NCI-H1417 treated with DMSO at 0.1 percent for 48 hours (cell line): ENCODE measurements at places on chromosomes 2 and 18.

GRCh38 chr2:128313091-128313836, 5.4 kb downstream of the HS6ST1 start:
- DNase-seq, result no peak

DNA sequence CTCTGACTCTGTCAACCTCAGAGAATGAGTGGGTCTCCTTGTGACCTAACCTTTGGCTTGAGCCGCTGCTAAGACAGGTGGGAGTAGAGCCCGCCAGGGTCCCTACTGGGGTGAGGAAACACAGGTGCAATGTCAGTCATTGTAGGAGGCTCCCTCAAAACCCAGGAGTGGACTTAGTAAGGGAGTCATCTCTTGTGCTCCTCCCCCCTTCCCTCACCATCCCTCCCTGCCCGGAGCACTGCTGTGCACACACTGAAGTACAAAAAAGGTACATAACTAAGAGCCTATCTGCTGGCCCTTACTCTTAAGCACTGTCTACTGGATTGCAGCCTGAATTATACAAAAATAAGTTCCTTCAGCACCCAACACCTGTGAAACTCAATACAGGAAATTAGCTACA, 77.2 kb downstream of the MYO3B start:
- no peak for DNase-seq

DNA sequence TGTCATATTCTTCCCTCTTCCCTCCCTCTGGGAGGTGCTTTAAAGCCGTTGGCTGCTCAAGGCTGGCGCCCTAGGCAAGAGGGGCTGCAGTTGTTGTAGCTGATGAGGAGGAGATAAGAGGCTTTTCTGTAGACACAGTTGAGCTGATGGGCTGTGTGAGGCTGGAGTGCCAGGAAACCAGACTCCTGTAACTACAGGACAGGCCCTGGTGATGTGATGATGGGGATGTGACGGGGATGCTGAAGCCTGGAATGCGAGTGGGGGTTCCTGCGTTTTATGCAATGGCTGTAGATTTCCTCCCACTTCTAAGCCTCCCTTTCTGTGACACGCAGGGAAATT, 5.7 kb upstream of the EFR3B start:
- no peak for DNase-seq

GRCh38 chr2:188196343-188197008, 95.2 kb upstream of the GULP1 start:
- no peak for DNase-seq

DNA sequence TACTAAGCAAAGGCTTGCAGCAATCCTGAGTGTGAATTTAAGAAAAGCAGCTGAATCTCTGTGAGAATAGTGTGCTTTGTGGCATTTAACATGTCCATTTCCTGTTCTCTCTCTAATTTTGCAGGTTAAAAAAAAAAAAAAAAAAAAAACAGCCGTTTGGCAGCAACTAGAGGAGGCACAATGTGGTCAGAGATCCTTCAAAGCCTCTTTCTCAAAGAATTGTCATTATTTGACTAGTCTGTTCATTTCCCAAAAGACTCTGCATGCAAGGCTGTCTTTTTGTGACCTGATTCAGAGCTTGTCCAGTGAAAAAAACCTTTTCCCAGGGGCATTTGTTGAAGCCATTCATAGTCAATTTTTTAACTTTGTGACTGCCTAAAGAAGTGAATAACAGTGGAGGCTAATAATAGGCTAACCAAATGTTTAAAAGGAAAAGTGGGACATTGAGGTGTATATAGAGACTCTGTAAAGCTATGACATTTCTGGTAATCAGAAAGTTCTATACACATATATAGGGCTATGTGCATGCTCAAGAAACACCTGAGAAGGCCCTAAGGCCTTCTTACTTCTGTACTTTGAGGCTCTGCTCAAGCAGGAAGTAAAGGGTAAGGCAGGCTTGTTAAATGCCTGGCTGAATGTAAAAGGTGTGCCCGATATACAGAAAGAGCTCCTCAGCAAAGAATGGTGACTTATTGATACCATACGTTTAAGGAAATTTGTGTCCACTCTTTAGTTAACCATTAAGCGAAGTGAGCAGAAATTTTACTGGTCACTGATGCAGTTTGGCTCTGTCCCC, 289.6 kb upstream of the RAB6C start:
- DNase-seq, result no peak

DNA sequence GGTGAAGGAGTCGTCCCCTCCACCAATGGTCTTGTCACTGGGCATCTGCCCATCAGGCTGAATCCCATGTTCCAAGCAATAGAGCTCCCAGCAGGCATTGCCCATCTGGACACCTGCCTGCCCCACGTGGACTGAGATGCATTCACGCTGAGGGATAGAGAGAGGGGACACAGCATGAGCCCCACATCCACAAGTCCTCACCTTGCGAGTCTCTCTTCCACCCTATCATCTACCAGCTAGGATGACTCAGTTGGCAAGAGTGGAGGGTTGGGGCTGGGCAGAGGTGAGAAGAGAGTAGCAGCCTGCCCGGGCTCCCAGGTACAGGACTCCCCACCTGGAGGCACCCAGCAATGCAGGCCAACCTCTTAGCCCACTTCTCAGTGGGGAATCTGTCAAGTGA, 959 bp upstream of the TUBA4B start:
- DNase-seq, result no peak

GRCh38 chr2:102841107-102841840, 79.4 kb downstream of the TMEM182 start:
- no peak for DNase-seq

GRCh38 chr2:235495373-235496238, 1.8 kb downstream of the AGAP1 start:
- DNase-seq, result no peak

DNA sequence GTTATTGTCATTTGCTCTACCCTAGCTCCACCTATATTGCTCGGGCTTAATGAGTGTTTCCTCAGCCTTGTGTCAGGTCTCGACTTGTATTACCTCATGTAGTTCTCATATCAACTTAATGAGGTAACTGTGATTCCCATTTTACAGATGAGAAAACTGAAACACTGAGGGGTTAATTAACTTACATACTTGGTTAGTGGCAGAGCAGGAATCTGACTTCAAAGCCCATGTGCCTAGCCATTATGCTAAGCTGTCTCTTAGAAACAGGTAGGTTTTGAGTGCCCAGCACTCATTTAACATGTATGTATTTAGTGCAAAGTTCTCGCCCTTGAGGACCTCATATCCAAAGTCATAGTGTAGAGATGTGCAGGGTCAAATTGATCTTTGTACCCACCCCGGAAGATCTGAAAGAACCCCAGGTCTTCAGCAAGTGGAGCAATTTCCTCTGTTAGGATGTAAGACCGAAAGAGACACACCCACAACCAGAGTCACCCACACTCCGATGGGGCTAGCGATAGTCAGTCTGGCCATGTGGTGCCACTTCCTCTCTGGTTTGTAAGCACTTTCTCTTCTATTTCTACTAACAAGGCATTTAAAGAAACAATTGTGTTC, 121.0 kb upstream of the SLC39A10 start:
- DNase-seq, result no peak

GRCh38 chr18:3424280-3424890, 25.6 kb upstream of the TGIF1 start:
- DNase-seq, result no peak

GRCh38 chr2:231769170-231770136, 11.6 kb downstream of the PDE6D start:
- DNase-seq, result no peak

- no peak for DNase-seq
Measured at GRCh38 chr2:237473878-237474441, 13.1 kb upstream of the MLPH start.

DNA sequence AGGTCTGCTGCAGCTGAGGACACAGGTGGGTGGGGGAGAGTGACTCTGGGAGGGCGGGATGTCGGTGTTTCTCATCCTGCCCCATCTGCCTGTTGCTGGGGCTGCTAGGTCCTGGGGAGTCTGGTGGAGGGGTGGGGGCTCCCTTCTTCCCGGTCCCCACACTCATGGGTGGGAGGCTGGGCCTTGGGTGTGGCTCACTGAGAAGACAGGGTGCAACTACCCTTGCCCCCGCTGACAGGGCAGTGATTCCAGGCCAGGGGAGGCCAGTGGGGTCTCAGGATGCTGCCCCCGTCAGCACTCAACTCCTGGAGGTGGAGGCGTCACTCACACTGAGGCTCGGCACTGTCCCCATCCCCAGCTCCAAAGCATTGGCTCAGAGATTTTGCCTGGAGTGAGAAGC, 7.7 kb upstream of the NFATC1 start:
- no peak for DNase-seq

DNA sequence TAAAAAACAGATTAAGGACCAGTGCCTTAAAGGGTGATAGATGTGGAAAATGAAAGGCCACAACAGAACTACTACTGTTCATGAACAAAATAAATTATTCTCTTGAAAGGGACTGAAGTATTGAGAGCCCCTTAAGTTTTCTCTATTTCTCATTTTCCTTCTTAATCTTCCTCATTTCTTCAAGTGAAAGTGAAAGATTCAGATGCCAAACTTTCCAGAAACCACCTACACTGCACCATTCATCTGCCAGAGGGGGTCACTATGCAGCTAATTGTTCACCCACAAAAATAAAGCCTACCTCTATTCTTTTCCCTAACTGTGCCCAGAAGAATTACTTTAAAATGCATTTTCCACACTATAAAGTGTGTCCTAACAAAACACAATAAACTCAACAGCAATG, 140.1 kb downstream of the NR4A2 start:
- DNase-seq, result no peak

- DNase-seq, result no peak
Measured at GRCh38 chr2:236865052-236865451, 220.6 kb upstream of the COPS8 start.

DNA sequence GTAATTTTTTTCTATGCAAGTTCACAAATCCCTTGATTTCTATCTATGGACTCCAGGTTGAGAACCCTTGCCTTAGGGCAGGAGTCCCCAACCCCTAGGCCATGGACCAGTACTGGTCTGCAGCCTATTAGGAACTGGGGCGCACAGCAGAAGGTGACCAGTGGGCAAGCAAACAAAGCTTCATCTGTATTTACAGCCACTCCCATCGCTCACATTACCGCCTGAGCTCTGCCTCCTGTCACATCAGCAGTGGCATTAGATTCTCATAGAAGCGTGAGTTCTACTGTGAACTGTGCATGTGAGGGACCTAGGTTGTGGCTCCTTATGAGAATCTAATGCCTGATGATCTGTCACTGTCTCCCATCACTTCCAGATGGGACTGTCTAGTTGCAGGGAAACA, 70.2 kb upstream of the SMAD2 start:
- DNase-seq, result no peak

- DNase-seq, result no peak
Measured at GRCh38 chr18:62868645-62869044, 153.3 kb downstream of the PHLPP1 start.

GRCh38 chr18:42141439-42141838, 186.4 kb downstream of the PIK3C3 start:
- DNase-seq, result no peak

DNA sequence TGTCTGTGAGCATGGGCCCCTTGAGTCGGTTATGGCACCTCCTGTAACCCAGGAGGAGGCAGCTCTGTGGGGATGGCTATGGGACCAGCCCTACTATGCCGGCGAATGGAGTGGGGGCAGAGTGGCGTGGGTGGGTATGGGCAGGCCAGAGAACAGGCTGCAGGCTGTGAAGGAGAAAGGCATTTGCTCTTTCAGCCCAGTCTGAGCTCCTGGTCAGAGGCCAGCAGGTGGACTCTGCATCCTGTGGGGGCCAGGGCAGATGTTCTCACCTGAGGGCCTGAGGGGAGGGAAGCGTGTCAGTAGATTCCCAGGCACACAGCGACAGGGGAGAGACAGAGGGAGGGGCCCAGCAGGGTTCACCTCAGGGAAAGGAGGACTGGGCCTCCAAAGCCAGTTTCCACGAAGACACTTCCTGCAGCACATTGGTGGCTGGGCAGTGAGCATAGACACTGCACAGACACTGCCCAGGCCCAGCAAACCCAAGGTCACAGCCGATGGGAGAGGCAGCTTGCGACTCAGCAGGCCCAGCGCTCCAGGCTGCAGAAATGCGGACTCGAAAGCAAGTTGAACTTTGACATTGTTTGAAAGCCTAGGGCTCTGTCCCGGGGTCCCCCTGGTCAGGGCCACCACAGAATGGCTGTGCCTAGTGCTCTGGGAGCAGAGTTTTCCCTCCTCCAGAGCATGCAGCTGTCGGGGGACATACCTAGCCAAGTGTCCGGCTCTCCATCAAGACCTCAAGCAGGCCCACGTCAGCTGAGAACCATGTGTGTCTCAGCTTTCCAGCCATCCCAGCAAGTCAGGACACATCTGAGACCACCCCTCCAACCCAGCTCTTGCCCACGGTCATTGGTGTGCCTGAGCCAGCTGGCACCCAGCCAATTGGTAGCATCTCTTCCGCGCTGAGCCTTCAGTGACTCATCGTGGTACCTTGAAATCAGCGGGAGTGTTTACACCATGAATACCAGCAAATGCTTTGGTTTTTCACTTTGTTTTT, 53.8 kb downstream of the TGOLN2 start:
- DNase-seq, result no peak

GRCh38 chr2:207258263-207258991, 92.7 kb upstream of the KLF7 start:
- no peak for DNase-seq

- DNase-seq, result no peak
Measured at GRCh38 chr2:34705551-34706247, 1106.6 kb upstream of the FAM98A start.

GRCh38 chr2:148930046-148930775, 55.2 kb downstream of the KIF5C start:
- no peak for DNase-seq

DNA sequence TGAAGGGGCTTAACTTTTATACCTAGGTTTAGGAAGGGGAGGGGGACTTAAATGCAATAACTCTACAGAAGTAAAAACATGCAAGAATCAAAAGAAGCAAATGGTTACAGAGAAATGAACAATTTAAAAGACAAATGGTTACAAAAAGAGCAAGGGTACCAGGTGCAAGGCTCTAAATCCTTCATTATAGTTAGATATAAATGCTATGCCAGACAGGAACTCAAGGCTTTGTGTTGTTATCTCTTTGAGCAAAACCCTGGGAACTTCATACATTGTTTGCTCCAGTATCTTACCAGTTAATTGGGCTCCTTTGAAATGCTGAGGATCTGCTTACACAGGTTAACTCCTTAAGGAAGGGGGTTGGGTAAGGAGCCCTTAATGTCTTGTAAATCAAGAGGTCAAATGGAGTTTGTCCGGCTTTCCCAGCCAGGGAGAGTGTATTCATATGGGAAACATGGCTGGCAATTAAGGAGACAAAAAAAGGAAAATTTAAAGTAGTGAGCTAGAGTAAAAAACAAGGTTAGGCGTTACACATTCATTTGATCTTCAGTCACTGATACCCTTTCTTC, 347.5 kb downstream of the CELF4 start:
- no peak for DNase-seq

DNA sequence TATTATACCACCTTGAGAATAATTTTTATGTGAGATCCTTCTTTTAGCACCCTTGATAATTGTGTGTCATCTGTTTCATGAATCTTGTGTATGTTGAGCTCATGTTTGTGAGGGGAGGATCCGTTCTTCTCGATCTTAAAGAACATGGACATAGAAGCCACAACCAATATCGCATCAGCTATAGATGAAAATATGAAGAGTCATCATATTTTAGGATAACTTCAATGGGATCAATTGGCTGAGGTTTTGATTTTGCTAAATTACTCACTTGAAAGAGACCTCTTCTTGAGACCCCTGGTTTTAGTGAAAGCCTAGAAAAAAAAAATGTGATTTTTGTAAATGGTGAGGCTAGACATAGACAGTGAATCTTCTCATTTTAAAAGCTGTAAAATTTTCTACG, 385.3 kb upstream of the NRP2 start:
- no peak for DNase-seq

GRCh38 chr18:41150316-41150715, 804.7 kb upstream of the PIK3C3 start:
- peak; percentile 84 for DNase-seq

GRCh38 chr2:129860088-129860487, 119.4 kb upstream of the RAB6C start:
- DNase-seq, result no peak
